ENCODE measurements at places on chromosomes 3 and 15.
A peak's percentile ranks its signal among the peaks of the same experiment; 100 is the strongest.

DNA sequence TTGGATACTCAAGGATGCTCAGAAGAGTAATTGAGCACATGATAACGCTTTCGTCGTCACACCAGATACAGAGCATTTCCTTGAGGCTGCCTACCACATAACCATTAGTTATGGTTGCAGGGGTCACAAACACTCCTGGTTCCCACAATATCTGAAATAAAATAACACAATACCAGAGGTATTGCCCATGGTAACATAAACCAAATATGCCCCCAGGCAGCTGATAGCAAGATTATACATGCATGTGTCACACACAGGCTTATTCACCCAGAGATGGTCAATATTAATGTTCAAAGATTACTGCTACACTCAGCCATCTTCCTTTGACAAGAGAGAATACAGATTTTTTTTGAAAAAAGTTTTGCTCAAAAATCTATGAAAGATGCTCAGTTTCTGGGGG is 7.3 kb downstream of the RPL39L start:
- DNase-seq, result no peak

- DNase-seq, result peak; percentile 47
Observed at GRCh38 chr15:60326824-60327654, 70.7 kb downstream of the ANXA2 start.

DNA sequence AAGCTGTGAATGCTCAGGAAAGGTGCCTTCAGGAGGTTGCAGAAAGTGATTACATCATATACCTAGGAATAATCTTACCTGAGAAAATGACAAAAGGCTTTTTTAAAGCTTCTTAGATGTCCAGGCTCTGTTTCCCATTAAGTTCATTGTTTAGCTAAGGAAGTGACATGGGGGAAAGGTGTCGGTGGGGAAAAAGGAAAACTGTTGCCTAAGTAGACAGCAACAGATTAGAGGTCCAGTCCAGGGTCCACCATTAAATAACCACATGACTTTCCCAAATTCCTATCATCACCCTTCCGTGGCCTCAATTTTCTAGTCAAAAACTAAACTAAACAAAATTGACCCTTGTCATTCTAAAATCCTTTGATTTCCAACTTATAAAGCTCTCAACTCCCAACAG is 4.3 kb downstream of the WWTR1 start:
- DNase-seq, result no peak

DNA sequence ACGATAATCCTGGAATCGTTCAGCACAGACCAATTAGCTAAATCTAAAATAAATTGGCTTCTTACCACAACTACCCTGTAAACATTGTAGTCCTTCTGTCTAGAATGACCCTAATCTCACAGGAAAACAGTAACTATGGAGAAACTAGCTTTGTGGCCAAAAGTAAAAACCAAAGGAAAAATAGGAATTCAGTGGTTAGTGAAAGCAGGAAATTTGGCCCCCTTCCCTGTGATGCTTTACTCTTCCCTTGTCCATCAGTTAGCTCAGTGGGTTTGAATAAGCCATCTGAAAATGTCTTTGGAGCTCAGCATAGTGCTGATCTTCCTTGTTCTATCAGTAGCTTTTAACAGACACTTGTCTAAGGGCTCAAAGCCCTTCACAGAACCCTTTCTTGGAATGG is 1.6 kb downstream of the NMD3 start:
- no peak for DNase-seq

GRCh38 chr3:106473576-106474475 is 605.0 kb upstream of the CBLB start:
- no peak for DNase-seq

- no peak for DNase-seq
Observed at GRCh38 chr15:96170979-96171739, 159.3 kb upstream of the NR2F2 start.

DNA sequence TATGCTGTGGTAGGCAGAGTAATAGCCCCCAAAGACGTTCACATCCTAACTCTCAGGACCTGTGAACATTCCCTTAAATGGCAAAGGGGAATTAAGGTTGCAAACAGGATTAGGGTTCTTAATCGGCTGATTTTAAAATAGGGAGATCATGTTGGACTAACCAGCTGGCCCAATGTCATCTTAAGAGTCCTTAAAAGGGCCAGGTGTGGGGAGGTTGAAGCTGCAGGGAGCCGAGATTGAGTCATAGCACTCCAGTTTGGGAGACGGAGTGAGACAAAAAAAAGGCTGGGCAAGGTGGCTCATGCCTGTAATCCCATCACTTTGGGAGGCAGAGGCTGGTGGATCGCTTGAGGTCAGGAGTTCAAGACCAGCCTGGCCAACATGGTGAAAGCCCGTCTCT is 1.6 kb upstream of the FLNB start:
- DNase-seq, result no peak

DNA sequence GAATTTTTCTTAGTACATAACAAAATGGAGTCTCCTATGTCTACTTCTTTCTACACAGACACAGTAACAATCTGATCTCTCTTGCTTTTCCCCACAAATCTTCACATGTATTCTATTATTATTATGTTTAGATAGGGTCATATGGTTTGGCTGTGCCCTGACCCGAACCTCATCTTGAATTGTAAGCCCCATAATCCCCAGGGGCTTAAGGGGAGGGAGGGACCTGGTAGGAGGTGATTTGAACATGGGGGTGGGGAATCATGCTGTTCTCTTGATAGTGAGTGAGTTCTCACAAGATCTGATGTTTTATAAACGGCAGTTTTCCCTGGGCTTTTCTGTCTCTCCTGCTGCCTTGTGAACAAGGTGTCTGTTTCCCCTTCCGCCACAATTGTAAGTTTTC is 86.7 kb upstream of the SELENOK start:
- no peak for DNase-seq

- DNase-seq, result no peak
Observed at GRCh38 chr3:13569201-13569600, 20.3 kb downstream of the FBLN2 start.

- no peak for DNase-seq
Observed at GRCh38 chr3:152149832-152150231, 118.9 kb upstream of the MBNL1 start.

- no peak for DNase-seq
Observed at GRCh38 chr3:156465194-156465593, 89.7 kb downstream of the SSR3 start.

- peak; percentile 50 for DNase-seq
Observed at GRCh38 chr3:112376992-112377391, 44.0 kb downstream of the CD200 start.

DNA sequence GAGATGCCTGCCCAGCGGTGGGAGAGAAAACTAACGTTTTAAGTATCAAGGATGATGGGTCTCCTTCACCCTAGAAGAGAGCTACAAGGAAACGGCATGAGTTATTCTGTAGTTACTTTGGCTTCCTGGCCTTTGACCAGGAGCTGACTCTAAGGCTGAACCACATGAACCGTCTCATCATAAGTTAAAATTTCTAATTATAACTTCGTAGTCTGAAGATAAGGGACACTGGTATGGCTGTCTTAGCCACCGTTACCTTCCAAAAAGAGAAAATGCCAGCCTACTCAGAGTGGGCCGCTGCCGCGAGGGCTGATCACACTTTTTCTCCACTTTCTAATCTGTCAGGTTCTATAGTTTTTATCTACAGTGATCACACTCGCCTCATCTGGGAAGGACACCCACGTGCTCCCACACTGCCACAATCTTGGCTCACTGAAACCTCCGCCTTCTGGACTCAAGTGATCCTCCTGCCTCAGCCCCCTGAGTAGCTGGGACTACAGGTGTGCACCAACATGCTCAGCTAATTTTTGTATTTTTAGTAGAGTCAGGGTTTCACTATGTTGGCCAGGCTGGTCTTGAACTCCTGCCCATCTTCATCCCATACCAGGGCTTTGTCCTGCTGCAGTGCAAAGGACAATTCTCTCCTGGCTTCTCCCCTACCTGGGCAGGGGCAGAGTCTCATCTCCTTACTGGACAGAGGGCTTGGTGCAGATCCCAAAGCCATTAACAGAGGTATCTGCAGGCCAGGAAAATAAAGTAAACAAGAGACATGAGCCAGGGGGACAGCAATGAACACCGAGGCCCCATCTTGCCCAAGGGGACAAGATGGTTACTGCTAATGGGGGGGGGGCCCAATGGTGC is 73.4 kb downstream of the RFTN1 start:
- no peak for DNase-seq

GRCh38 chr3:101938262-101938847 is 89.0 kb downstream of the NFKBIZ start:
- no peak for DNase-seq

DNA sequence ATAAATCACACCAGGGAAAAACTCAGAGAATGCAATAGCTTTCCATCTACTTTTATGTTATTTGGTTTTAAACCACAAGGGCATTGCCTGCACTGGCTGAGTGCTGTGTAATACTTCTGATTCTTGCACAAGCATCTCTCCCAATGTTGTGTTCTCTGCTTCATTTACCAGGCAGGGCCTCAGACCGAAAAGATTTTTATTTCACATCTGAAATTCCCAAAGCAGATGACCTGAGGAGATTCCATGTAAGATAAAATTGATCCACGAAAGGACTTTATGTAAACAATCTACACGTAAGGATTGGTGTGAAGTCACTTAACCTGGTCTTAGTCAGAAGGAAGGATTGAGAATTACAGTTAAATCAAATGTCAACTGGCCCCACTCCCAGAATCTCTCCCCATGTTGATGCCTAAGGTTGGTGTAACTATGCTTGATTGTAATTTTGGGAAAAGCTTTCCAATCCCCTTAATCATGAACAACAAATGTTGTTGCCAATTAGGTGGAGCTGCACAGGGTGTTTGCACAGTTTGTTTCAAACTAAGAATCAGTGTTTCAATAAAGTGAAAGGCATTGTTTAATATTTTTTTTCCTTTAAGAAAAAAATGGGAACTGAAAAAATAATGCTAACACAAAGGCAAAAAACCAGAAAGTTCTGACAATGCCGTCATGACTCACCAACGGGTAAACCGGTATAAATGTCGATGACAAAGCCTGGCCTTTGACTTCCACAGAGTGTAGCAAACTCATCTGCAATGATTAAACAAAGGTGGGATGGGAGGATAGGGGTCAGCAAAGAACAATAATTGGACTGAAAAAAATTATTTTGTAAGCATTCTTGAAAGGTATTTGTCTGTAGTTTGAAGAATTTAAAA is 128.6 kb downstream of the DUT start:
- peak; percentile 36 for DNase-seq

GRCh38 chr3:177694316-177694715 is 497.0 kb upstream of the TBL1XR1 start:
- peak; percentile 66 for DNase-seq

DNA sequence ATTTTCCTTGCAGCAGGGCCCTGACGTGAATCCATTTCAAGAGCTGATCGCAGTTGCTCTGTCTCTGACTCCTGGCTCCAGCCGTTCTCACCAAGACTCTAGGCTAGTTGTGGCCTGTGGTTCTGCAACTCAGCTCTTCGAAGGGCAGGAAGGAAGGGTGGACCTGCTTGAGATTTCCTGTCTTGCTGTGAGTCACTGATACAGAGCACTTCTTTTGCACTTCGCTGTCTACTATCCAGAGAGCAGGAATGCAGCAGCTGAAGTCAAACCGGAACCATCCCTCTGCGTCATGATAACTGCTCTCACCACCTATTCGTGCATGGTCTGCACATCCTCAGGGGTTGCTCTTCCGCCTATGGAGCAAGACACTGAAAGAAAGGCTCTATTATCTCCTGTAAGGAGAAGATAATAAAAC is 59.7 kb downstream of the RAP2B start:
- peak; percentile 87 for DNase-seq

DNA sequence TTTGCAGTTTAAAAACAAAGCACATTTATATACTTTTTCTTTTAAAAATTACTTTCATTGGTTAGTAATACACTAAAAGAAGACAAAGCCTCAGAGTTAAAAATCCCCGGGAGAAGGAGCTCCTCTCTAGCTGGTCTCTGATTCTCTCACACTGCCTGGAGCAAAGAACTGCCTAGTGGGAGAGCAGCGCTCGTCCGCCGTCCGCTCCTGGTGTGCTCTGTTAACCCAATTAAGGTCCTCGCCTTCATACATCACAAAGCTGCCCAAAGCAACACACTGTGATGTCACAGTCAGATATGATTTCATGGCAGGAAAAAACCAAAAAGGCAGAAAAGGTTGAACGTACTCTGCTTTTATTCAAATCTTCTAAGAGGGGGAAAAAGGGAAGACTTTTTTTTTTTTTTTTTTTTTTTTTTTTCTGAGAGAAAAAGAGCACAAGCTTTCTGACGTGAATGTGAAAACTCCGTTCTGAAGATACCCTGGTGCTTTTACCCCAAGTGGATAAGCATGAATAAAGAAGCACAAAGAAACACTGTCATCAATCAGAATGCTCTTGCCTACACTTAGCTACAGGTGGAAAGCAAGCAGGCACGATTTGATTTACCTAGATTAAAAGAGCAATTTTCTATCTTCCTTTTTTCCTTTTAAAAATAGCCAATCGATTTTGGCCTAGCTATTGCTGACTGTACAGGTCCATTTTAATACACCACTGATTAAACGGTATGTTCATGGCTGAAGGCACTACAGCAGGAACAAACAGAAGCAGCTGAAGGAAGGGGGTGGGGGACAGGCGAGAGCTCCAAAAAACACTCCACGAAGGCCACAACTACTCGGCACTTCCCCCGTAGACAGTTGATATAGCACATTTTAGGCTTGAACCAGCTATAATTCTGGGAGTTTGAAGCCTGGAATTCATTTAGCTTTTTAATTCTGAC is 115.2 kb downstream of the TIGIT start:
- no peak for DNase-seq

DNA sequence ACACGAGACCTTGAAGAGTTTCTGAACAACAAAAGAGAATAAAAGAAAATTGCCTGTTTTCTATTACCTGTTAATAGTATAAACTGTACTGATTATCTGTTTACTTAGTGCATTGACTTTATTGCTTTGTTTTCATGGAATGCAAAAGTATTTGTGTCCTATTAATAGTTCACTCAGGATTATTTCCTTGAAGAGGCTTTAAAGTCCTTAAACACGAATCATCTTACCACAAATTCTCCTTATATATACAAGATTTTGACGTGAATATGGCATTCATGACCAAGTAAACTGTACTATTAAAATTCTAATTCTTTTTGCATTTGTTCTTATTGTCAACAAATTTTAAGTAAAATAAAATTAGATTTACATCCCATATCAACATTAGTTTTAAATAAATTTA is 513.0 kb downstream of the NTRK3 start:
- DNase-seq, result no peak

GRCh38 chr3:158103081-158103886 is 2.9 kb downstream of the SHOX2 start:
- DNase-seq, result no peak

DNA sequence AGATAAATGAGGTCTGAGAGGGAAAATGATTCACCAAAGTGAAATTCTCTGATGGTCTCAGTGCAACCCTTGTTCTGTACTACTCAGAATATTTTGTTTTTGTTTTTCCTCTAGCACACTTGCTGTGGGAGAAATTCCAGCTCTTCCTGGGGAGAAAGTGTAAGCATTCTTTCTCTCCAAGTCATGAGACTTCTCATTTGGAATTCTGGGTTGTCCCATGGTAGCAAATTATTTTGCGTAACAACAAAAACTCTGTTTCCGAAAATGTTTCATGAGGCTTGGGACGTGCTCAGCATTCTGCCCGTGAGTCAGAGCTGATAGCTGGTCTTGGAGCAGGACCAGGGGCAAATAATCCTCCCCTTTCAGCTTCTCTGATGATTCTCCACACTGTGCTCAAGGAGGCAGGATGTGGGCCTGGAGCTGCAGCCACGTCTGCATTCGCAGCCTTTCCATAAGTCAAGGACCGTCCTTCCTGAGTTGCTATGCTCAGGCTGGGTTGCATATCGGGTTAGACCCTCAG is 70.3 kb downstream of the SENP2 start:
- peak; percentile 88 for DNase-seq

- no peak for DNase-seq
Observed at GRCh38 chr3:115204475-115204874, 57.4 kb upstream of the ZBTB20 start.
